Activated CD4-positive, alpha-beta T cell treated with anti-CD3 and anti-CD28 coated beads, Interleukin-2, amount 50 U/mL, for 1 hour (primary cell): ENCODE measurements at places on chromosomes 5 and 9.

GRCh38 chr5:135053989-135054388, 20.0 kb upstream of the PITX1 start:
- DNase-seq = no peak

DNA sequence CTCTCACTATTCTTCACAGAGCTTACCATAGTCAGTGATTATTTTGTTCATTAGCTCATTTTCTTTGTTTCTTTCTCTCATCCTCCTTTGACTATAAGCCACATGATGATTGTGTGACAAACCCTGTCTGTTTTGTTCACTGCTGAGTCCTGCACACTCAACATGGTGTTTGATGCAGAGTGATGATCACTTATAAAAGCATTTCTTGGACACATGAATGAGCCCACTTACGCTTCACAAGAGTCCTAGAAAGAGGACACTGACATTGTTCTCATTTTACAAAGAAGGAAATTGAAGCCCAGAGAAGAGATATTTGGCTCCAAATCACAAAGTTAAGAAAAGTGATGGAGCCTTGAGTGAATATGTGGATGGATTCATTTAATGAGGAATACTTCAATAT, 13.4 kb downstream of the ABLIM3 start:
- DNase-seq = no peak

- DNase-seq = no peak
Measured at GRCh38 chr5:79567926-79568549, 44.2 kb upstream of the TENT2 start.

DNA sequence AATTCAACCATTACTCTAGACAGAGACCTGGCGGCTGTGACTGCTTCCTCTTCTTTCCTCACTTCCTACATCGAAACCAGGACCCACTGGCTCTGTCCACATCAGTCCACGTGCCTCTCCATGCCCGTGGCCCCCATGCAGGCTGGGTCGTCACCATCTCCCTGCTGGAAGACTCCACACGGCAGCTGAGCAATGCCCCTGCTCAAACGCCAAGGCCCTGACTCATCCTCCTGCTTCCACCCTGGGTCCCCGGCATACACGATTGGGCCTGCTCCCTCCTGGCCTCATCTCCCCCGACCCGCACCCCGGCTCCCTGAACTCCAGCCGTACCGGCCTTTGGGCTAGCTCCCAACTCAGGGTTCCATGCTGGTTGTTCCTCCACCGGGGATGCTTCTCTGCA, 67.2 kb upstream of the IER5L start:
- DNase-seq = no peak

DNA sequence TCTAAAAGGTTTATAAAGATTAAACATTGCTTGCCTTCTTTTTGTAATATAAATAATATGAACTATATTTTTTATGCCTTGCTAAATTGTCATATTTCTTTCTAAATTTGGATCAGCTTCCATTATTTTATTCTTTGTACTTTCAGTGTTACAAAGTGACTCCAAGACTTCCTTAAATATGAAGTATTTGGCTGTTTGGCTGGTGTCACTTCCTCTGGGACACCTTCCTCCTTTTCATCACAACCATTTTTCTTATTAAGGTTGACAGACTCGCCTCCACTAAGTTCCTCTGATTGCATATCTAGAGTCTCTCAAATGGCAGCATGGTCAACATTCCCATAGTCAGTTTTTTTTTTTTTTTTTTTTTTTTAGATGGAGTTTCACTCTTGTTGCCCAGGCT, 73.8 kb upstream of the SLC1A1 start:
- no peak for DNase-seq

- DNase-seq = no peak
Measured at GRCh38 chr5:107002115-107002514, 668.6 kb downstream of the EFNA5 start.

GRCh38 chr5:34699155-34700077, 43.3 kb downstream of the RAI14 start:
- no peak for DNase-seq

DNA sequence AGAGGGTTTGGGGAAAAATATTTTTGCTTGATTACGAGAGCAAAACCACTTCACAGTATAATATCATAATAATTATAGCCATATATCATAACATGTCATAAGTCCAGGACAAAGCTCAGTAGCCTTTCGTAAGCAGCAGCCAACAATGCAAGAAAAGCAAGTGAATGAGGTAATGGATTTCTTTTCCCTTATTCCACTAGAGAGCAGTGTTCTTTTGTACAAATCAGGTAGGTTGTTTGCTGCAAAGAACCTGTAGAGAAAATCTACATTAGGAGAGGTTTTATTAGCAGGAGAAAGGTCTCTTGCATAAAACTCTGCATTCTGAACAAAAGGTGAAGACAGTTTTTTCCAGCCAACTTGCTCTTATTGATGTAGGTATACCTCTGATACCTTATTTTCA, 1033.4 kb downstream of the TLE4 start:
- no peak for DNase-seq

DNA sequence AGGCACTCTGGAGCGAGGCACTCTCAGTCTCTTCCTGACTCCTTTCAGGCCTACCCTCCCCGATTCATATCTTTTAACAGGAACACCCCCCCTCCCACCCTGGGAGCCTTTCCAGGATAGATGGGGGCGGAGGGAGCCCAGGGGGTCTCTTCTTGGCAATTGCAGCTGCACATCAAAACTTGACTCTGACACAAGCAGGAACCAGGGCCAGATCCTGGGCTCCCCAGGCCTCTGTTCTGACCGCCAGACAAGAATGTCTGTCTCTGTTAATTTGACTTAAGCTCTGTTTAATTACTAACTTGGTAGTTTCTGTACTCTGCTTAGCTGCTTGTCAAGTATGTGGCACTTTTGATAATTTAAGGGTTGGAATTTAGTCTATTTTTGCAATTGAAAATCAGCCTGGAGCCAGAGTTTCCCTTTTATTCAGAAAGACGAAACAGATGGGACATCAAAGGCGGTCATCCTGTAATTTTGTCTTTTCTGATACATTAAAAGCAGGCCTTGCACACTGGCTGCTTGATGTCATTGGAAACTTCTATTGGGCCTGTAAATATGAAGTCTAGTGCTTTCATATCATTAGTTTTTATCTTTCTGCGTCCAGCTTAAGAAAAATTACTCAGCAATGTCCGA, 43.3 kb downstream of the ACTL7B start:
- no peak for DNase-seq

DNA sequence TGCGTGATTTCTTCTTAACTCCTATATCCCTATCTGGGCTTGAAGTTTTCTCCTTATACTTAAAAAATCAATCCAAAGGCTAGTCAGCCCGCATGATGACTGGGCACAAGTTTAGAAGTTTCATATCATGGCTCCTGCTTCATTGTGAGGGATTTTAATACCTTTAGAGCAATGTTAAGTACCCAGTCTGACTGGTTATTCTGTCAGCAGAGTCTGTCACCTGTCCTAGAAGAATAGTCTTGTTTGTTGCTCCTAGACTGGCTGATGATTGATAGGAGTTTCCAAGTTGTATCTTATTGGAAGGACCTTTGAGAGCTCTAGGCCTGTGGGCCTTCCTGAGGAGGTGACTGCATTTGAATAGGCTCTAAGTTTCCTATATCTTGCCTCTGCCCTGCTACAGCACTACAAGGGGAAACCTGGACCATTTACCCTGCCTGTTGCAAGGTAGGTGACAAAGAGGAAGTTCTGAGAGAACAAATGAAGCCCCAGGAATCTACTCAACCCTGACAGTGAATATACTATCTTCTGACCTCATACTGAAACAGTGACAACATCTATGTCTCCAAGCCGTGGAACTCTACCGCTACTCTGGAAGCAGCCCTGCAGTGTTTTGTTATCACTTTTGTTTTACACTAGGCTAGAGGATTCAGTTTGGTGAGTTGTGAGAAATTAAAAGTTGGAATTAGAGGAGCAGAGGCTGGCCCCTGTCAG, 66.5 kb downstream of the F2RL2 start:
- DNase-seq = no peak

DNA sequence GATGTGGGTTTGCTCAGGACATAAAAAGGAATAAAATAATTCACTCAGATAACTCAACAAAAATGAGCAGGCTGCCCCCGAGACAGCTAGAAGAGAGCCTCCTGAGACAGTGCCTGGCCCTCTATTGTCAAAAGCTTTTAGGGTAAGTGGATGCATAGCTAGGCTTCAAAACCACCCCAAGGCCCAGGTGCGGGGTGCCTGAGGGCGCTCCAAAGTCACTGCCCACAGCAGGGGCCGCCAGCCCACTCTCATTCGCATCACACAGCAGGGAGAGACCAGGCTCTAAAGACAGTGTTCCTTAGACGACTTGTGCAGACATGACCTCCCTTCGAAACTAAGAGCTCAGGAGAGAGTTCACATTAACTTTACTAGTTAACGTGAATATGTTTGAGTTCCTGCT, 271.5 kb downstream of the FSTL4 start:
- no peak for DNase-seq

DNA sequence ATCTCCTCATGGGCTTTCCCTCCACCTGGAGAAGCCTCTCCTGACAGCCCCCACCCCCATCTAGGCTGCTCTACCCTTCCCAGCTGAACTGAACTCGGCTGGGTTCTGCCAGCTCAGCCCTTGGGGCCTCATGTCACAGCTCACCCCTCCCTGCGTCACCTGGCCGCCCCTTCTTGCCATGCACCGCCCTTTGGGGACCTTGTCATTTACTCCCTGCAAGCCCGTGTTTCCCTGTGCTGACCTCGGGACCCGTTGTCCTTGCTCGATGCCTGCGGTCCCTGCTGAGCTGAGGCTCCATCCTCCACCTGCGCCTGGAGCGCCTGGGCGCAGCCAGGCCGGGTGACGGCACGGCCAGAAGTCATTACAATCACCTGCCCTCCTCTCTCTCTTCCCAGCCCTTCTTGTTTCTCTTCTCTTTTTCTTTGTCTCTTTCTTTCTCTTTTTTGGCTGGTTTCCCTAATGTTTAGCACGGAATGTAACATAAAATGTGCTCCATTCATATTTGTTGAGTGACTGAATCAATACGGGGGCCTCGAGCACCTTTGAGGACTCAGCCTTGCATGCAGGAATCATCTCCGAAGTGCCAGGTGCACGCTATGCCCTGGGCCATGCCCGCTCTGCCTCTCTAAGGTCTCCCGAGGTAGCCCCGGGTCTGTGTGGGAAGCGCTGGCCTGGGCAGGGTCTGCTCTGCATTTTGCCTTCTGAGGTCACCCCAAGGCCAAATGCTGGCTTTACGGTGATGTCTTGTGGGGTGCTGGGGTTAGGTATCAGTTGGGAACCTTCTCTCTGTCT, 48.1 kb upstream of the COL5A1 start:
- no peak for DNase-seq

- DNase-seq = no peak
Measured at GRCh38 chr9:116141864-116142561, 11.6 kb upstream of the PAPPA start.

- no peak for DNase-seq
Measured at GRCh38 chr5:17893026-17893635, 258.9 kb downstream of the TAF11L14 start.

DNA sequence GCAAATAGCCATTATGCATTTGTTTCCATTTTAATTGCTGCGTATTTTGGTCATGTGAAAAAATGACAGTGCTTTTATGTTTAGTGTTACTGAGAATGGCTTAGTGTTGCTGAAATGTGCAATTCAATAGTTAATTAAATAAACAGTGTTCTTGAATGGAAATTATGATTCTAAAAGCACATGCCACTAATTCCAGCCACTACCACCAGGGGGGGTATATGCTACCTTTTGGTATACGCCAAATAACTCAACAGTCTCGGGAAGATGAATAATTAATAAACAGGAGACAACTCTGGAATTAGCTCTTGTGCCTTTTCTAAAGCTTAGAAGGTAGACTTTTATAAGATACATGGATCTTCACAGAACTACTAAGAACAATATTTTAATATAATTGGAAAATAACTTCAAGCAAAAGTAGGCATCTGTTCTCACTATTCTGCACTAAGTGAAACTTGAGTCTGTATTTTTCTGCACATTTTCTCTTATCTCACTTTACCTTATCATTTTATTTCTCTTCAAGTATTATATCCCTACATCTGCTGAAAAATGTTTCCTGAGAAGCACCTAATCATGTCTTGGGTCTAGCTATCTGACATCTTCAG, 83.5 kb upstream of the MINAR2 start:
- DNase-seq = peak; percentile 26

- no peak for DNase-seq
Measured at GRCh38 chr9:14393418-14393817, 79.5 kb upstream of the NFIB start.

GRCh38 chr5:1709171-1709803, 90.3 kb downstream of the MRPL36 start:
- DNase-seq = no peak

- no peak for DNase-seq
Measured at GRCh38 chr9:127283135-127283534, 18.6 kb downstream of the GARNL3 start.

- DNase-seq = no peak
Measured at GRCh38 chr9:86601697-86602096, 247.5 kb upstream of the TUT7 start.

DNA sequence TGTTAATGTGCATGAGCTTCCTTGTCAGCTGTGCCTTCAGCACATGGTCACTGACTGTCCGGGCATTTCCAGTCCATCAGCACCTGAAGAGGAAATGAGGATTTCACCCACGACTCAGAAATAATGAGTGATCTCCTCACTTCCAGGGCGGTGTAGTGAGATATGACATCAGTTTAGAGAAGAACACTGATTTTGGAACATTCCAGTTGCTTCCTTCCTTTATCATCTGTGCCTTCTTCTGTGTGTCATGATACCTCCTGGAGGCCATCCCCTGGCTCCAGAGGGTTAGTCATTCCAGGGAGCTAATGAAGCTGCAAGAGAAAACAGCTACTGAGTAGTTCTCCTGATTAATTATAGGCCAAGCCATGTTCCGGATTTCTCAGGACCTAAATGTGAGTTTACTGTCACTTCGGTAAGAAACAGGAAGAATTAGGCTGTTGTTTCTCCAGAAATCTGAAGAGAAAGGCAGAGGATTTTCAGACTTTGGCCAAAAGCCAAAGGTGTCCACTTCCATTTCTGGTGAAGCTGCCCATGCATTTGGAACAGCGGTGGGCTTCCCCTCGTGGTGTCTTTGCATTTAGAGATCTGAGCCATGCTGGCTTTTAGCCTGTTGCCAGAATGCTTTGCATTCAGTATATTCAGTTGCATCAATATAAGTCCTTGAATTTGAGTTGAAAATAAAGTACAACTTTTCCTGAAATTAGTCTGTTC, 161.3 kb upstream of the OTULINL start:
- DNase-seq = no peak

- no peak for DNase-seq
Measured at GRCh38 chr9:14591411-14591810, 101.8 kb downstream of the ZDHHC21 start.

DNA sequence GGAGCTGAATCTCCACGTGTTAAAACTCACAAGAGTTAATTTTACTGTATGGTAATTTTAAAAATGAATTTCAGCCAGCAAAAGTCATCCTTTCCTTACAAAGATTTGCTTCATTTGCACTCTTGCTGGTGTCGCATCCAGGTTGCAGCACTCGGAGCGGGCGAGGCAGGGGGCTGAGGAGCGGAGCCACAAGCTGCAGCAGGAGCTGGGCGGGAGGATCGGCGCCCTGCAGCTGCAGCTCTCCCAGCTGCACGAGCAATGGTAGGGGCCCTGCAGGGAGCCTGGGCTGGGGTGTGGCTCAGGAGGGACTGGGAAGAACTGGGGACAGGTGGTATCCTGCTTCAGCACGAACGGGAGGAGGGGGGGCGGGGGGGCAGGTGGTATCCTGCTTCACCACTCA, 27.1 kb downstream of the HNRNPH1 start:
- no peak for DNase-seq
